Kidney tubule cell (primary cell): ENCODE measurements at places on chromosomes 13 and 19.

- DNase-seq = no peak
These were observed 92.7 kb downstream of the ZNF737 start for GRCh38 chr19:20472854-20473253.

DNA sequence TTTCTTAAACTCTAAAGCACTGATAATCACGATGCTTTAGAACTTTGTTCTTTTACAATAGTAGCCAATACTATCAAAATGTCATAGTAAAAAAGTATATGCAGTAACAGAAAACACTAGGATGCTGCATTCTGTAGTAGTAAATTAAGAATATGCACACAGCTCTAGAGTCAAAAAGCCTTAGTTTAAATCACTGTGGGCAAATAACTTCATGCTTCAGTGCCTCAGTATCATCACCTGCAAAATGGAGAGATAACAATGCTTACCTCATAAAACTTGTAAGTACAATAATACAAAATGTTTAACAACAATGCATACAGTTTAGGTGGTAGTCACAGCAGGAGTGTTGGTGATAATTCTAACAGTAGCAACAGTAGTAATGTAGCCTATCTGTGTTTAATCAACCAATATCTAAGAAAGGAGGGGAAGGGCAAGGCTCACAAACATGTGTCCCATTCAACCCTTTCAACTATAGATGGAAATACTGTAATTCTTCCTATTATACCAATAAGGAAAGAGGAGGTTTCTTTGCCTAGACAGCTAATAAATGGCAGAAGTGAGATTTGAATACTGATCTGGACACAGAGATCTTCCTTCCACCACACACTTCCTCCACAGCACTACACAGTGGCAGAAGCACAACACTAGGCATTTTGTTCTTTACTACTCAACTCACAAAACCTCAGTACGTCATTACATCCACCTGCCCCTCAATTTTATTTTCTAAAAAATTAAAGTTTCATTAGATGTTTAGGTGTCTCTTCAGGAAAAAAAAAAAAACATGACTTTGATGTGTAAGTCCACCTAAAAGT, 4.6 kb downstream of the RBM26 start:
- DNase-seq = no peak

GRCh38 chr19:43605875-43606568, 5.9 kb upstream of the SRRM5 start:
- no peak for DNase-seq

DNA sequence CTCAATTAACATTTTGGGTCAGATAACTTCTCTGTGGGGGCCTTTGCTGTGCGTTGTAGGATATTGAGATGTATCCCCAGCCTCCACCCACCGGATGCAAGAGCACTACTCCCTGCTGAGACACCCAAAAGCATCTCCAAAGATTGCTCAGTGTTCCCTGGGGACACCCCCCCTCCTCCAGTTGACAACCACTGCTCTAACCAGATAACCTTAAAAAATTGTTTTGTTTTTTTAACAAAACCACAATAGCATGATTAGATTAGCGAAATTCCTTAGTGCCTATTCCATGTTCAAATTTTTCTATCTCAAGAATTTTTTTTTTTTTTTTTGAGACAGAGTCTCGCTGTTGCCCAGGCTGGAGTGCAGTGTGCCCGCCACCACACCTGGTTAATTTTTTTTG, 2.6 kb upstream of the EPN1 start:
- no peak for DNase-seq

DNA sequence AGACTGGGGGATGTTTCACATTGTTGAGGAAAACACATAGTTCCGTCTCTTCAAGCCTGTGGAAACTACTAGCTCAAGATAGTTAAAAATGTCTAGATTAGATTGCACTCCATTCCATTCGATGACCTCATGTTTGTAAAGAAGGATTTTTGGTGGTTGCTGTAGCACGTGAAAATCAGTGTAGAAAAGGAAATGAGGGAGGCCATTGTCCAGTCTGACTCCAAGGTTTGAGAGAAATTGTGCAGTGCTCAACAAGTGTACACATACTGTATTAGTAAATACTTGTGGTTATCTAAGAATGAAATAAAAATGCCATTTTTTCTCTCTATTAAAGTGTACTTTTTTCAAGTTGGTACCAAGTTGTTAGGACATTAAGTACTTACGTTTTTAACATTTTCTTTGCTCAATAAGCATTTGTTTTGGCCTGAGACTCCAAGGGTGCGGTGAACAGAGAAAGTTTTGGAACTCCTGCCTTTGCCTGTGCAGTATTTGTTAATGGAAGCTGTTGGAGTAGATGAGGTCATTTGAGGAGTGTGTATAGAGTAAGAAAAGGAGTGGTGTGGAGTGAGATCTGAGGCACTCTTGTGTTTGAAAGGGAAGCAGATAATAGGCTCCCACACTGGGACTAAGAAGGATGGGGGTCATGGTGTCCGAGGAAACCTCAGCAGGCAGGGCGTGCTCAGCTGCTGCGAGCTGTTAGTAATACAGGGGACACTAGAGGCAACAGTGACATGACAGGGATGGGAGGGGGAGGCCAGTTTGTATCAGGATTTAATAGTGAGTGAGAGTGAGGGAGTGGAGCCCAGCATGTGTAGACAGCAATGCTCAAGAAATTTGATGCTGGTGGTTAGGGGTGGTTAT, 4.4 kb downstream of the WASF3 start:
- DNase-seq = peak; percentile 24
